ENCODE measurements at places on chromosomes 4 and X.

GRCh38 chrX:13495232-13495631, 74.2 kb upstream of the EGFL6 start:
- DNase-seq: no peak

DNA sequence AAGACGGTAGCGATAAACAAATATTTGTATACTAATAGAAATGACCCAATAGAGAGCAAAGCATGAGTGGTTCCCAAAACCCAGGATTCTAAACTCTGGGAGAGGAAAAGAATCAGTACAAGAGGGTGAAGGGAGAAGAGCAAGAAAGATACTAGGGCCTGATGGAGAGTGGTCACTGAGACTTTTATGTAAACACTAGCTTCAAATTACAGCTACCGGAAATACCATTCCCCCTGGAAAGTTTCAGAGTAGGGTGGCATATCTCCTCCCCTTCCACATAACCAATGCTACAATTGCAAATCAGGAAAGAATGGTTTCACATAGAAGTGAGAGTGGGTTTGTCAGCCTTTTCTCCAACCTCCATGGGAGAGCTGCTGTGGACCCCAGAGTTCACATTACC, 77.1 kb downstream of the EIF4E start:
- DNase-seq: no peak

- DNase-seq: no peak
Measured at GRCh38 chrX:1743105-1743504, 128.2 kb downstream of the ASMT start.

GRCh38 chr4:113398441-113399143, 349.1 kb downstream of the ANK2 start:
- DNase-seq: no peak

- no peak for DNase-seq
Measured at GRCh38 chr4:42905591-42905990, 13.1 kb downstream of the GRXCR1 start.

DNA sequence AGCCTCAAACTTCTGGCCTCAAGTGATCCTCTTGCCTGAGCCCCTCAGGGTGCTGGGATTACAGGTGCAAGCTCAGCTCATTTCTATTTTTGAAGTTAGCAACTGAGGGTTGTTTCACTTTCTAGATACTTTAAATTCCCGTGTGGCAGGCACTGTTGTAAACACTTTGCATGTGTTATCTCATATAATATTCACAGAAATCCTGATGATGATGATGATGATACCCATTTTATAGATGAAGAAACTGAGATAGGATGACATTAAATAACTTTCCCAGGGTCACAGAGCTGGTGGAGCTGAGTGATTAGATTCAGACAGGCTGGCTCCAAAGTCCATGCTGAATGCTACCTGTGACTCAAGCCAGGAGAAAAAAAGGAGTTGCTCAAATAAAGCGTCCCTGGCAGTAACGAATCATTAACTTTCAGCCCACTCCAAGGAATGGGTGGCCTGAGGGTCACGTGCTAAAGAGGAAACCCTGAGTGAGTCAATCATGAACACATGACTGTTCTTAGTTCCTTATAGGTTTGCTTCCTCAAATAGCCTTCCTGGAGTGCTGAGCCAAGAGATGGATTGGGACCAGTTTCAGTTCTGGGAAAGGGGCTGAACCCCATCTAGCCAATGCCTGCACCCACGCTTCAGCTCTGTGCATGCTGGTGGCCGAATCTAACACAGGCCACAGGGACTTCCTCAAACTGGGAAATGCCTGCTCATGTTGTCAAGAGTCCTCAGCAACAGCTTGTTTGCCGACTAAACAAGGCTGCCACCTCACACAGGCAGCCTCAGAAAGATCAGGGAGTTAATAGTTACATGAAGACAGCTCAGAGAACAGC, 52.8 kb downstream of the RBM47 start:
- DNase-seq: peak; percentile 13

DNA sequence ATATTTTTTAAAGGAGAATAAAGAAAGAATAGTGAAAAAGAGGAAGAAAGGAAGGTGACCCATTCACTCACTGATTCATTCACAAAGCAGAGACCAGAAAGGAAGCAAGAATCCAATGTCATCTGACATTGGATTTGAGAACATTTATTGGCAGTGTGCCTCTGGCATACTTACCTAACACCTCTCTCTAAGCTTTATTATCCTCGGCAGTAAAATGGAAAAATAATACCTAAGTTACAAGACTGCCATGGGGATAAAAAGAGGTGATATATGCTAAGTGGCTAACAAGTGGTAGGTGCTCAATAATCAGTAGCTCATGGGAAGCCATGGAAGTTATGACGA, 41.6 kb upstream of the PPARGC1A start:
- no peak for DNase-seq

- no peak for DNase-seq
Measured at GRCh38 chr4:116016201-116016600, 902.8 kb upstream of the NDST4 start.

GRCh38 chr4:74543231-74543781, 98.4 kb downstream of the AREG start:
- DNase-seq: no peak

GRCh38 chr4:101332424-101332823, 14.9 kb downstream of the PPP3CA start:
- no peak for DNase-seq

DNA sequence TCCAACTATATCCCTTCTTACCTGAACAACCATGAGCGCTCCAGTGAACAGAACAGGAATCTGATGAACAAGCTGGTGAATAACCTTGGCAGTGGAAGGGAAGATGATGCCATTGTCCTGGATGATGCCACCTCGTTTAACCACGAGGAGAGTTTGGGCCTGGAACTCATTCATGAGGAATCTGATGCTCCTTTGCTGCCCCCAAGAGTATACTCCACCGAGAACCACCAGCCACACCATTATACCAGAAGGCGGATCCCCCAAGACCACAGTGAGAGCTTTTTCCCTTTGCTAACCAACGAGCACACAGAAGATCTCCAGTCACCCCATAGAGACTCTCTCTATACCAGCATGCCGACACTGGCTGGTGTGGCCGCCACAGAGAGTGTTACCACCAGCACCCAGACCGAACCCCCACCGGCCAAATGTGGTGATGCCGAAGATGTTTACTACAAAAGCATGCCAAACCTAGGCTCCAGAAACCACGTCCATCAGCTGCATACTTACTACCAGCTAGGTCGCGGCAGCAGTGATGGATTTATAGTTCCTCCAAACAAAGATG, 870.2 kb downstream of the ADGRL3 start:
- no peak for DNase-seq

GRCh38 chr4:90317785-90318184, 190.6 kb downstream of the CCSER1 start:
- no peak for DNase-seq

DNA sequence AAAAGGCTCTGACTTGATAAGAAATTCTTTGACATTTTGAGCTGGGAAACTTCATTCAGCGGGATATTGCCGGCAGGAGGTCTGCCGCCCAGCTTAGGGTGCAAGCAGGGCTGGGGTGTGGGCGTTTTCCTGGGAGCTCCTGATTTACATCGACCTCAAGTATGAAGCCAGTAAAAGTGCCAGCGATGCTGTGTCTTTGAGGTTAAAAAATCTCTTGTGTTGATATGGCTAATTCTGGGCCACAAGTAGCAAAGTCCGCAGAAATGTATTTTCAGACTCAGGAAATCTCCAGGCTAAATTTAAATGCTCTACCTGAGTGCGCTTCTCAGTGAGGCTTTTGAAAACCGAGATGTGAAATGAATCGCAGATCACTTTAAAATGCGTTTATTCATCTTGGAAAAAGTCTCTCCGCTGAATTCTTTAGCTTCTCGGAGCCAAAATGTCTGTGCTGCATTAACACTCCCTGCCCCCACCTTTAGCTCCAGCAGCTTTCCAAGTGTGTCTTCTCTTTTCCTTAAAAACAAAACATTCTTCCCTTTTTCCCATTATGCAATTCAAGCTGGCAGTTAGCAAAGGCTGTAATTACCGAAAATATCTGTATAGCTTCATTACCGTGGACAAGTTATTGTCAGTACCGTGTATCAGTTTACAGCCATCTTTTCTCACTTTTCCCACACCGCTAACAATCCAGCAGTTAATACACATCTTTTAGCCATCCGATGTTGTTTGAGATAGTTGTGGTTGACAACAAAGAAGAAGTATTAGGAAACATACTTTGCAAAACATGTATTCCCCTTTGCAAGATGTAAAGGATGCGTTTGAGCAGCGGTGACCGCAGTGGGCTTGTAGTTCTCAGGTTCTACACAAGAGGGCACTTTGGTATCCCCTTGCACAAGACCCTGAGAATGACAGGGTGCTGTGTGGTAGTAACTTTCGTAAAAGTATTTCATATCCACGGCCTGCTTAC, 136.0 kb upstream of the STX18 start:
- no peak for DNase-seq

GRCh38 chrX:38941675-38942074, 140.4 kb downstream of the MID1IP1 start:
- DNase-seq: no peak

GRCh38 chr4:112199041-112199440, 32.5 kb upstream of the AP1AR start:
- no peak for DNase-seq

- DNase-seq: no peak
Measured at GRCh38 chr4:37885496-37885895, 5.4 kb upstream of the TBC1D1 start.

DNA sequence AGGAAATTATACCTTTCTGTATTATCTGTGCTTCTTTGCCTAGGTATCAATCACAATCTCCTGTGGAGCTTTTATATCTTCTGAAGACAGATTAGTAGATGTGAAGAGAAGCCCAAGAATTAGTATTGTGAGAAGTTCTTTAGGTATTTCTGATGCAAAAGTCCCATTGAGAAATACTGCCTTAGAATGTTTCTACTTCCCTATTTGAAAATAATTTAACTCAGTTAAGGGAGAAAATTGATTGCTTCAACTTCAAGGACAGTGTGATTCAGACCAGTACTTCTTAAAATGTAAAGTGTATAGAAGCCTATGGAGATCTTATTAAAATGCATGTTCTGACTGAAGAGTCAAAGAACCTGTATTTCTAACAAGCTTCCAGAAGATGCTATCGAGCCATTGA, 9.0 kb downstream of the EIF1AX start:
- no peak for DNase-seq

GRCh38 chrX:129818123-129818522, 25.6 kb downstream of the ZDHHC9 start:
- DNase-seq: no peak

GRCh38 chr4:73523126-73523525, 41.6 kb downstream of the AFM start:
- DNase-seq: no peak

- no peak for DNase-seq
Measured at GRCh38 chrX:72125331-72126047, 6.2 kb downstream of the RTL5 start.

- DNase-seq: no peak
Measured at GRCh38 chrX:122055460-122055859, 1008.0 kb downstream of the GLUD2 start.

DNA sequence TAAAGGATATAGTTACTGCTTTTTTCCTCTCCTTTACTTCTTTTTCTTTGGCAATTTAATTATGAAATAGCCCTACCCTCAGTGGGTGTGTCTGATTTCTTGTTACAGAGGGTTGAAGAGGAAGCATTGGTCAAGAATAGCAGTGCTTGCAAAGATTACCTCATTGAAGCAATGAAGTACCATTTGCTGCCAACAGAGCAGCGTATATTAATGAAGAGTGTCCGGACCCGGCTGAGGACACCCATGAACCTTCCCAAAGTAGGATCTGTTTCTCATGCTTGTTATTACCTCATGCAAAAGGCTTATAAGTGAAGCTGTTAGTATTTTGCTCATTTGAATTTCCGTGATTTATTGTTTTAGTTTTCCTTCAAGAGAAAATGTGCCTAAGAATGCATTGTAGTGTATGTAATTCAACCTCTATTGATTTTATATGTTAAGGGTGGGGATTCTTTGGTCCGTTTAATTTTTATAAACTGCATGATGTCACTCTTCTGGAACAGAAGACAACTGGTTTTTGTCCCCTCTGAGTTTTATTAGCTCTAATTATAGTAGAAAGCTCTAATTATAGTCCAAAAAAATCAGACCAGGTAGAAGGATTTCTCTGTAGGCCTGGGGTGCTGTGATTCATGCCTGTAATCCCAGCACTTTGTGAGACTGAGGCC, 27.9 kb upstream of the MSMO1 start:
- DNase-seq: no peak

- DNase-seq: no peak
Measured at GRCh38 chr4:123363729-123364128, 32.9 kb upstream of the SPRY1 start.

DNA sequence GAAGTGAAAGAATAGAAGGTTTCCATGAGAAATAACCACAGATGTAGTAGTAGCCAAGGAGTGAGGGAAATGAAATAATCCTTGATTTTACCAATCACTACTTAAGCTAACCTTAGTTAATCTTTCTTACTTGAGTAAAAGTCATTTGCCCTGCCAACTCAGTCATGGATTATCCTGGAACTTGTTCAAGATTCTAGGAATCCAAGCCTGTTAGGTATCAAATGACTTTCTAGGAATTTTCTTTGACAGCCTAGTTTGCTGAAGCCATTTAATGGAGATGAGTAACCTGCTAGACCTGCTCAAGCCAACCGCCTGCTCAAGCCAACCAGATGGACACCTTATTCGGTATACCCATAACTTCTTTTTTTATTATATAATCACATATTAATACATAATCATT, 180.5 kb downstream of the KLHL13 start:
- no peak for DNase-seq

GRCh38 chr4:76023389-76023788, at the start of gene CXCL10:
Gene CXCL10 (minus strand): TSS chr4:76023497. CDS start chr4:76023431, 66 bp downstream.
- DNase-seq: no peak

- no peak for DNase-seq
Measured at GRCh38 chrX:14843666-14844065, 29.2 kb downstream of the FANCB start.

DNA sequence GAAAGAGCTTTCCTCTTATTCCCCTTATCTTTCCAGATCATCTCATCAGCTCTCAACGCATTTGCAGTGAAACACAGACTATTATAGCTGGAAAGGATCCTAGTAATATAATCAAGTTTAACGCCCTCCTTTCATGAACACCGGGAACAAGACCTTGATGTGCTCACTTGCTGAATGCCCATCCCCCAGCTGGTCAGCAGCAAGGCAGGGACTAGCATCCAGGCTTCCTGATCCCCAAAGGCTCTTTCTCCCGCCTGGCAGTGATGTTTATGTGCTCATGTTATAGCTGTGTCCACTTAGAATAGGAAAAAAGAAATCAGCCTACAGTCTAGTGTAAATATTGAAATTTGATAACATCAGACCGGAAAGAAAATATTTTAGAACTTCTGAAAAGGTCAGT, 24.6 kb downstream of the GPC4 start:
- no peak for DNase-seq
